ENCODE measurements at places on chromosomes 12 and 14.

DNA sequence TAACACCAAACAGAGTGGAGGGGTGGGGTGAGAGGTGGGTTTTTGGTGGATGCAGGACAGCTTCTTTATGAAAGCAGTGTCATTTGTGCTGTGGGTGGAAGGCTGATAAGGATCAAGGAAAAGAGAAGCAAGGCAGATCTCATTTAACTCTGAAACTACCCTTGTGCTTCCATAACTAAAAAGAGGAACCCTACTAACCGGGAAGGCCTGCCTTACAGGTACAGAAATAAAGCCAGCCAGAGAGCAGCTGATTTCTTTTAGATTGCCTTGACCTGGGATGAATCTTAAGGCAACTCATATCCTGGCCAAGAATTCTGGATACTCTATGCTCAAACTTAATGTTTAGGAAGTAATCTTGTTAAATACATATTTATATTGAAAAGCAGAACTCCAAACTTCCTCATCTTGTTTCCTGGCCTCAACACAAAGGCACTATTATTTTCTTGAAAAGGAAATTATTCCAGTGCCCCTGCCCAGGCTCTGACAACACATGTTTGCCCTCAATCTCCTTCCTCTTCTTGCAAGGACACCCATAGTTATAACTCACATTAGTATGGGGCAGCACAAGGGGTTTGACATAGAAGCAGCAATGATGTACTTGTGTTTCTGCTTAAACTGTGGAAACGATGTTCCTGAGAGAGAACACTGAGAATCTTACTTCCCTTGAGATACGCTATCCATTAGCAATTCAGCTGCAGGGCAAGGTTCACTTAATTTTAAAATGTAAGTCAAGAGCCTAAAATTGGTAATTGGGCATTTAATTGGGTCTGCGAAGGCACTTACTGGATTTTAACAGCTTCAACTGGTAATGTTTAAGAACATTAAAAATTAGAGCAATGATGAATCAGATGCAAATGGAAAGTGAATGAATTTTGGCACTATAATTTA is 173.7 kb downstream of the STXBP6 start:
- DNase-seq: no peak

DNA sequence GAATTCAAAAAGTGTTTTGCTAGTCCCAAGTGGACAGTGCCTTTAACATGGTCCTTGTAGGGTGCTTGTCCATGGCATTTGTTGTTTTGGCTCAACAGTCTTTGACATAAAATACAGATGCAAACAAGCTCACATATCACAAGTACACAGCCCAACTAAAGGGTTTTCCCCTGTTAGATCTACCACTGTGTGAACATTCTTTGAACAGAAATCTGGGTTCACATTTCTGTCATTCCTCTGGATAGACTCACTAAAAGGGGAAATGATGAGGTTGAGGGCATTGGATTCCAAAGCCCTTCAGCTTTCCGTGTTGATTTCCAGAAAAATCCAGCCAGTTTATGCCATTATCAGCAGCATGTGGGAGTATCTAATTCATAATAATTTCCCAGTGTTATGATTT is 54.1 kb downstream of the EP400 start:
- DNase-seq: no peak

DNA sequence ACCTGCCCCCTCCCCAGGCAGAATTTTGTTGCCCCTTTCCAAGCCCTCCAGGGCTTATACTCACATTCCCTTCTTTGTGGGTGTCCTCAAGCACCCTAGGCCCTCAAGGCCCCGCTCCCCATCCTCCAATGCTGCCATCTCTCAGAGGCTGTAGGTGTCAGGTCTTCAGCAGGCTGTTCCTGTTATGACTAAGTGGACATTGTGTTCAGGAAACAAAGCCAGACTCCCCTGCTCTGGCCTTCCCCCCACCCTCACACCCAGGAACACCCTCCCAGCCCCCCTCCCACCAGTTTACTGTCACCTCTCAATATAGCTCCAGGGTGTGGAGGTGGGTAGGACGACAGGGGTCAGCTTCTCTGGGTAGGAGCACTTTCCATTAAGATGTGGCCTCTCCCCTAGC is 1.4 kb upstream of the MYH6 start:
- no peak for DNase-seq

GRCh38 chr12:66144791-66145754 is 14.5 kb upstream of the LLPH start:
- DNase-seq: peak; percentile 15

DNA sequence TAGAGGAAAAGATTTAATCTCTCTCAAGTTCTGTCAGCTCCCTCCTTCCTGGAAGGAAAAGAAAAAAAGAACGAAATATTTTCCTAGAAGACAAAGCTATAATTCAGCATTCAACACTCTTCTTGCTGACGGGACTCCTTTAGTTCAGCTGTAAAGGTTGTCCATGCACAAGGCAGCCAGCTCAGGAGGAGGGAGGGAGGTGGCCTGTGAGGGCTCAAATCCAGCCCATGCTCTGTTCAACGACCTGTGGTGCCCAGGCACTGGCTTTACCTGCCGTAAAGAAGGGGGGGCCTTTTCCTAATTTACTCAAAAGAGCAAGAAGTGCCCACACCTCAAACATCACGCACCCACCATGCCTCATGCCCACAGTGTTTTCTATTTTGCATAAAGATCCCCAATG is 109.3 kb downstream of the TMTC1 start:
- DNase-seq: no peak

DNA sequence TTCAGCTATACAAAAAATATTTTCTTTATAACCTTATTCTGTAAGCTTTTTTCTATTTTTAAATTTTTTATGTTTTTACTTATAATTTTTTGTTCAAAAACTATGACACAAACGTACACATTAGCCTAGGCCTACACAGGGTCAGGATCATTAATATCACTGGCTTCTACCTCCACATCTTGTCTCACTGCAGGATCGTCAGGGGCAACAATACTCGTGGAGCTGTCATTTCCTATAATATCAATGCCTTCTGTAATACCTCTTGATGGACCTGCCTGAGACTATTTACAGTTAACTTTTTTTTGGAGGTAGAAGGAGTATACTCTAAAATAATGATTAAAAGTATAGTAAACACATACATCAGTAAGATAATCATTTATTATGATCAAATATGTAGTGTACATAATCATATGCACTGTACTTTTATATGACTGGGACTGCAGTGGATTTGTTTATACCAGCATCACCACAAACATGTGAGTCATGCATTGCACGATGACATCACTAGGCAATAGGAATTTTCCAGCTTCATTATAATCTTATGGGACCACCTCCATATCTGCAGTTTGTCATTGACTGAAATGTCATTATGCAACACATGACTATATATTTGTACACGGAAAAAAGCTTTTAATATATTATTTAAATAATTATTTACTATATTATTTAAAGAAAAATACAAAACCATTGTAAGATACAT is 18.5 kb upstream of the PMCH start:
- no peak for DNase-seq

DNA sequence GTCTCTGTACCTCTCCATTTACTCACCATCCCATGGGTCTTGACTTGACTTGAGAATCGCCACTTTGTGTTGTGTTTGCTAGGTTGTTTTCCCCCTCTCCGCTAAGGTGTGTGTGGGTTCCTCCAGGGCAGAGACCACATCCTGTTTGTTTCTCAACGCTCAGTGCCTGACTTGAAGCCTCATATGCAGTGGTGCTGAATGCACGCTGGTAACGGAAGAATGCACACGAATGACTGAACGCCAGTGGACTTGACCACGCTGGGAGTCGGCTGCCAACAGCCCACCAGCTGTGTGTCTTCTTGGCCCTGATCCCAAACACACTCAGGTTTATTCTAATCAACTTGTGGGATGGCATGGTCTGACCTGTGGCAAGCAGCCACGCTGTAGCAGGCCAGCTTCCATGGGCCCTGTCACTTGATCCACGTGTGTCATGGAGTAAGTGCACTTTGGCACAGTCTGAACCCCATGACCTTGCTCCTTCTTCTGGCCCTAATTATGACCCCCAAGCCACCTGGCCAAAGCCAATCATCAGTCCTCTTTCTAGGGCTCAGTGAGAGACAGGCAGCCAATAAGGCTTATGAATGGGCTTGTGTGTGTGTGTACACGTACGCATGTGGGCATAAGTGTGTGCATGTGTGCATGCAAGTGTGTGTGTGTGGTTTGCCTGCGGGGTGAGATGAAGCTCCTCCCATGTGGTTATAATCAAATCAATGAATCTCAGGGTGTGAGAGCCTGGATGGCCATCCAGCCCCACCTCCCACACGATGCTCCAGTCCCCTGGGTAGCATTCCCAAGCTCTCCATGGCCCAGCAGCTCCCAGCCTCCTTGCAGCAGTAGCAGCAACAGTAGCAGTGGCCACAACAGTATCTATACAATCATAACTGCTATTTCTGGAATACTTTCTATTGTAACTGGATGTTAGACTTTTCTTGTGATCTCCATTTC is 6.4 kb upstream of the TC2N start:
- no peak for DNase-seq

GRCh38 chr14:20988717-20989470 is 886 bp upstream of the METTL17 start:
- no peak for DNase-seq

DNA sequence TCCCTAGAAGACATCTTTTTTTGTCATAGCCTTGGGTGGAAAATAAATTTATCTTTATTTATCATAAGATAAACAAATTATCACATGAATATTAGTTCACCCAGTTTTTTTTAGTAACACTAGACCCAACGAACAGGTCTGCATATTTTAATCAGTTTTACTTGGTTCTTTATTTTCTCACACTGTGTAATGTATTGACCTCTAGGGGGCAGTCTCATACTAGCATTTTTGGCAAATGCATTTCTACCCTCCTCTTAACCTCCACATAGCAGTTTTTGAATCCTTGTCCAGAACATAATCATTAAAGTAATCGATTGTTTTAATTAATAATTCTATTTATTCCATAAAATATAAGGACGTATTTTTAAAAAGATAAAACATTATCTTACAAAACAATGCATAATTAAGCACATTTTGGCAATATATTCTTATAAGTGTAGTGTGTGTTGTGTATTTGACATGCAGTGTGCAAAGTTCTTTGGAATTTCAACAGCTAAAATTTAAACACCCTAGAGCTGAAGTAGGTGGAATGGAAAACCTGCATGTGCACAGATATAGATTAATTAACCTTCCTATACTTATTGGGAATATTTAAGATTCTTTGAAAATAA is 31.6 kb upstream of the PTPRQ start:
- peak; percentile 18 for DNase-seq

GRCh38 chr12:42583016-42583415 is 6.5 kb downstream of the PRICKLE1 start:
- DNase-seq: no peak

DNA sequence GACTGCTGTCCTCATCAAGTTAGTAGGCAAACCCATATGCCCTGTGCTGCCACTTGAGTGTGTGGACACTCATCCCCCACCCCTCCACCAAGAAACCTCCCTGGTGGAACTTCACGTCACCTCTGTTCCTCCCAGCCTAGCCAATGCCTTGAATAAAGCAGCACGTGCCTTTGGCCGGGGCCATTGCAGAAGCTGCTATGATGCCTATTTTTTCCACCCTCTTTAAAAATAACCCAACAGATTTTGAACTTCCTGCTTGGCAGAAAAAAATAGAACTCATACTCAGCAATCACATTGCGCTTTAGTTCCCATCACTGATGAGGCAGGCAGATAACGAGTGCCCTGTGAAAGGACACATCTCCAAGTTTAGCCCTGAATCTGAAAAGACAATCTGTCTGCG is 23.1 kb upstream of the PWP1 start:
- DNase-seq: no peak

DNA sequence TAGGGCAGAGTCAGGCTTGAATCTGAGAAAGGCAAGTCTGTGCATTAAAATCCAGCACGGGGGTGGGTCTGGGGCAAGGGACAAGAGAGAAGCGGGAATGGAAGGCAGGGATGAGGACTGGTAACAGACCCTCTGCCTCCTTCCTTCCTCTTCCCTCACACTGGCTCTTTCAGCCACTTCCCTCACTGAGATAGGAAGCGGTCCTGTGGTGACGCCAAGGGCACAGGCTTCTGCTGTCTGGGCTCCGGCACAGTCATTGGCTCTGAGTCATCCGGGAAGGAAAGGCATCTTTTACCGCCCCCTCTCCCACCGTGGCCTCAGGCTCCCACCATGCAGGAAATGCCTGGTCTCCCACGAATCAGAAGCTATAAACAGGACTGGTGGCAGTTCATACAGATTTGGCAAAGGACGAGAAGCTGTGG is 70.2 kb downstream of the ETV6 start:
- no peak for DNase-seq

GRCh38 chr12:10025236-10025635 is 5.2 kb upstream of the CLEC9A start:
- DNase-seq: no peak

DNA sequence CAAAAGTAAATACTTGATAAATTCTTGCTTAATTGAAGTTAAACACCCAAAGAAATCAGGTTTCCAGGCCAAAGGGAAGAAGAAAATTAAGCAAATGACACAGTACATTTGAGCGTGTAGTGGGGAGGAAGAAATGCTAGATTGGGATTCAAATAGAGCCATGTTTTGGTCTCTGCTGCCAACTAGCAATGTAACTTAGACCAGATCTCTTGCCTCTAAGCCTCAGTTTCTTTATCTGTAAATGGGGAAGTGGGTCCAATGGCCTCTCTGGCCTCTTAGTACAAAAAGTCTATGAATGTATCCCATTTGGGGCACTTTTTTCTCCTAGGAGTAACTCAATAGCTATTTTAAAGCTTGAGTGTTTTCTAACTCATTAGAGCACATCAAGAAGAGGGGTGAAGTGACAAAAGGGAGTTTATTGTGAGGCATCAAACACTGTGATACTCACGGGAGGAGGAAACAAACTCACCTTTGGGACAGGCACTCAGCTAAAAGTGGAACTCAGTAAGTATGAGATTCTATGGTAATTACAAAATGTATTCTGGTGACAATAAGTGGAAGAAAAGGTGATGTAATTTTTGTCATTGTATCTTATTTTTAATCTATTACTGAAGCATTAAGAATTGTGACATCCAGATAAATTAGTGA is 55.8 kb downstream of the DAD1 start:
- no peak for DNase-seq

DNA sequence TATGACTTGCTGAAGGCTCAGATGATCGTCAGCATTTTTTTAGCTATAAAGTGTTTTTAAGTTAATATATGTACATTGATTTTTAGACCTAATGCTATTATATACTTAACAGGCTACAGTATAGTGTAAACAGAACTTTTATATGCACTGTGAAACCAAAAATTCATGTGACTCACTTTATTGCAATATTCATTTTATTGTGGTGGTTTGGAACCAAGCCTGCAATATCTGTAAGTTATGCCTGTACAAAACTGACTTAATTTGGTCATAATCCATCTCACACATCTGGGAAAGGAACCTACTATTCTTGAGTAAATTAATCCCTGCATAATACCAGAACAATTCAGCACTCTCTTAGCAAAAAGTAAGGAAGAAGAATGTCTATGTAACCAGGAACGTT is 390.7 kb downstream of the SYT1 start:
- no peak for DNase-seq

GRCh38 chr12:95789126-95790032 is 1.2 kb downstream of the NTN4 start:
- no peak for DNase-seq

GRCh38 chr12:122421821-122422729 is at the start of gene CLIP1:
Gene CLIP1, minus strand, starts transcription at chr12:122422669. Its CDS starts 42,217 bp downstream, at chr12:122380452.
- no peak for DNase-seq

All from urinary bladder (tissue), 4 donors.